ENCODE measurements at places on chromosomes 7 and 10.

DNA sequence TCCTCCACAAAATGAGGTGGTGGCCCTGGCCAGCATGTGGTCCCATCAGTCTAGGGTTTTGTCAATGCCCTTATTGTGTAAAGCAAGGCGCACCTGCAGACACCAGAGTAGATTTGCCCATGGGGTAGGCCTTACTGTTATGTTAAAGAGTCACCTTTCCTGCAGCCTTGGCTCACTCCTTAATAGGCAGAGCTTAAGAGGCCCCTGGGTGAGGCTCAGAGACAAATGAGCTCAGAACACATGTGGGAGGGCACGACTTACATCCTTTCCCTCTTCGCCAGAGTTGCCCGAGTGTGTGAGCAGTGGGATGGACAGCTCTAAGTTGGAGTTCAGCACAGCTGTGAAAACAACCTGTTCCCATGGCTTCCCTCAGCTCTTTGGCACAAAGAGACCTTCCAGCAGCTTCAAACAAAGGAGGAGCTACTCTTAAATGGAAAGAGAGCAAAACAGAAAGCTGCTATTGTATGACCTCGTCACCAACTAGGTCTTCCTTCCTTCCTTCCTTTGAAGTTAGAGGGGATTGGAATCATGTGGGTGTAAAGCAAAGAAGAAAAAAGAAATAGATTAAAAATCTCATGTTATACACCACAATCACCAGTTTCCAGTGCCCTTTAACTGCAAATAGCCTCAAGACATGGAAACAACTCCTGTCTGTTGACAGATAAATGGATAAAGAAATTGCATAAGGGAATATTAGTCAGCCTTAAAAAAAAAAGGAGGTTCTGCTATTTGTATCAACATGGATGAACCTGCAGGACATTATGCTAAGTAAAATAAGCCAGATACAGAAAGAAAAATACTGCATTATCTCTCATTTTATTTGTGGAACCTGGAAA is 11.9 kb upstream of the XPNPEP1 start:
- peak; percentile 44 for DNase-seq

DNA sequence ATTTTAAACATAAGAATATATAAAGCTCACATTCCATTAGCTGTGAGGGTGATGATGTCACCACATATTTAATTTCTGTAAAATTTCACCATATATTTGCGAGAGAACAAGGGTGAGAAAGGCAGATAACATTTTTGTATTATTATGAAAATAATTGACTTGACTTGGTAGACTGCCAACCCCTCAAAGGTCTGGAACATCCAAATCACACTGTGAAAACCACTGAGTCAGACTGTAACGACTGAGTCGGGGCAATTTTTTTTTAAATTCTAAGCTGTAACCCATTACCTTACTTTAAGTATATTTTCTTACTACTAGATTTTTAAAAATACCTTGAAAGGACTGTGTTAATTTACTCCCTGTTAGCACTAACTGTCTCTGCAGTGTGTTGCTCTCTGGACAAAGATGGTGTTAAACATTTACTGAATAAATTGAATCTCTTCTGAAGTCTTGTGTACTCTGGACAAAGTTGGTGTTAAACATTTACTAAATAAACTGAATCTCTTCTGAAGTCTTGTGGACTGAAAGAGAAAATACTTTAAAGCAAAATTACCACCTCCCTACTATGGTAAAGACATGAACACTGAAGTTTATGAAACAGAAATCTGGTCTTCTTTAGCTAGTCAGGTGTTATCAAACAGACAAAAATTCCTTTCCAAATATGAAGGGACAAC is 14.1 kb downstream of the PDZD8 start:
- no peak for DNase-seq

DNA sequence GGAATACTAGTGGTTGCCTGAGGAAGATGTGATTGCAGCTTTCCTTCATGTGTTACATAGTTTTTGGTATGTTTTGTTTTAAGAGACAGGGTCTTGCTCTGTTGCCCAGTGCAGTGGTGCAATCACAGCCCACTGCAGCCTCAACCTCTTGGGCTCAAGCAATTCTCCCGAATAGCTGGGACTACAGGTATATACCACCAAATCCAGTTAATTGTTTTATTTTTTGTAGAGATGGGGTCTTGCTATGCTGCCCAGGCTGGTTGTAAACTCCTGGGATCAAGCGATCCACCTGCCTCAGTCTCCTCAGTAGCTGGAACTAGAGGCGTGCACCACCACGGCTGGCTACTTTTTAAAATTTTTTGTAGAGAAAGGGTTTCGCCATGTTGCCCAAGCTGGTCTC is 79.1 kb upstream of the TMEM248 start:
- no peak for DNase-seq

- no peak for DNase-seq
Measured at GRCh38 chr10:114271779-114272167, 32.7 kb downstream of the VWA2 start.

GRCh38 chr10:124152139-124153022 is 59.0 kb upstream of the CHST15 start:
- DNase-seq = peak; percentile 15

DNA sequence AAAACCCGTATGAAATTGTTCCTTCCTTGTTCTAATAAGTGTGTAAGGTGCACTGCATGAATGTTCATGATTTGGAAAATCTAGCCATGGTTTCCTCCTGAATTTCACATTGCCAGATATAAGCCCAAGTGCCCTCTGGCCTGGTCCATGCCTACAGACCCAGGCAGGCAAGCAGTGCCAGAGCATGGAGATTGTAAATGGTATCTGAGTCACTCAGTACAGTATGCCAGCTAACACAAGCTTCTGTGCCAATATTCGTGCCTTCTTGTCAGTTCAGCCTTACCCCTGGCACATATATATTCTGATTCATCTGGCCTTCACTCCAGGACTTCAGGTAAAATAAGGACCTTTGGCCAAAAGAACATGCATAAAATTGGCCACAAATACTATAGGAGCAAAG is 38.4 kb upstream of the PDE1C start:
- no peak for DNase-seq

DNA sequence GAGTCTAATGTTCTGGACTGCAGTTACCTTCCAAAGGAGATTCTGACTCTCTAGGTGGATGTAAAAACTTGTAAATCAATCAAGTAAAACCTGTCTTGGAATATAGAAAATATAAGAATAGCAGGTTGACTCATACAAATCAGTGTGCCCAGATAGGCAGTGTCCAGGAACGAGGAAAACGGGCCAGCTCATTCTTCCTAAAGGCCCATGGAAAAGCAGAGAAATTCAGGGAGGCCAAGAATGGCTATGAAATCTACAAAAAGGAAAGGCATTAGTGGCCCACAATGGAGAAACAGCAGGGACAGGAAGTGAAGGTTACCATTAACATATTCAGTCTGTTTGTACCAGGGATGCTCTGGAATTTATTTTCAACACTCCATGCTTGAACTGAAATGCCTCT is 14.9 kb downstream of the GLI3 start:
- DNase-seq = no peak

DNA sequence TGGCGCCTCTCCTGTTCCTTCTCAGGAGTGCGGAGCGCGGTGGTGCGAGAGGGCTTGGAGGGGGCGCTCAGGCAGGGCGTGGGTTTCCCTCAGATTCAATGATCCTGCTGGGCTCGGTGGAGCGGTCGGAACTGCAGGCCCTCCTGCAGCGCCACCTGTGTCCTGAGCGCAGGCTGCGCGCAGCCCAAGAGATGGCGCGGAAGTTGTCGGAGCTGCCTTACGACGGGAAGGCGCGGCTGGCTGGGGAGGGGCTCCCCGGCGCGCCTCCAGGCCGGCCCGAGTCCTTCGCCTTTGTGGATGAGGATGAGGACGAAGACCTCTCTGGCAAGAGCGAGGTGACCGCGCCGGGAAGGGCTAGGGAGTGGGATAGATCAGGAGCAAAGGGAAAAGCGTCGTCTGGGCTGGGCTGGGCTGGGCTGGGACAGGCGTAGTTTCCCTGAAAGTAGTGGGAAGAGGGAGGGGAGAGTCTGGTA is 17.0 kb downstream of the FAM131B start:
- no peak for DNase-seq

DNA sequence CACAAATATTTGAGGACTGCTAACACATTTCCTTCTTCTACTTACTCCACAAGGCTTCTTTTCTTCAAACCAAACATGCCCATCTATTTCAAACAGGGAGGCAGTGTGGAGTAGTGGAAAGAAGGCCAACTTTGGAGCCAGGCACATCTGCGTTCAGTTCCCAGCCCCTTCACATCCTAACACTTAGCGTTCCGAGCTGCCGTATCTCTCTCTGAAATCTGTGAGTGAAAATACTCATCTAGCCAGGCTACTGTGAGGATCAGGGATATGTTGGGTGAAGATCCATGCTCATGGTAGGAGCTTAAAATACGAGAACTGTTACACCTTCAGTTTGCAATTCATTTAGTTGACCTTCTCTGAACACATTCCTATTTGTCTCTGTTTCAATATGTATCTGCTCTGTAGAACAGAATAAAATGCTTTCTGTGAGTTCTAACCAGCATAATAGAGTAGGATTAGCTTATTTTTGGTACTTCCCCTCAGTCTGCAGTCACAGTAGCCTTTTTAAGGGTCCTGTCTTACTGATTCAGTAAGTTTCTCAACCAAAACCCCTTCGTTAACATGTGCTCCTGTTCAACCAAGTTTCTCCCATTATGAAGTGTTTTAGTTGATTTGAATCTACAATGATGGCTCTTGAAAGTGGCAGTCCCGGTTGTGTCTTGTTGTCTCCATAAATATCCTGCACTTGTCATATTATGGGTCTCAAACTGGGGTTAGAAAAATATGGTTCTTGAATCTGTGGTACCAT is 3.3 kb upstream of the MEST start:
- peak; percentile 35 for DNase-seq

DNA sequence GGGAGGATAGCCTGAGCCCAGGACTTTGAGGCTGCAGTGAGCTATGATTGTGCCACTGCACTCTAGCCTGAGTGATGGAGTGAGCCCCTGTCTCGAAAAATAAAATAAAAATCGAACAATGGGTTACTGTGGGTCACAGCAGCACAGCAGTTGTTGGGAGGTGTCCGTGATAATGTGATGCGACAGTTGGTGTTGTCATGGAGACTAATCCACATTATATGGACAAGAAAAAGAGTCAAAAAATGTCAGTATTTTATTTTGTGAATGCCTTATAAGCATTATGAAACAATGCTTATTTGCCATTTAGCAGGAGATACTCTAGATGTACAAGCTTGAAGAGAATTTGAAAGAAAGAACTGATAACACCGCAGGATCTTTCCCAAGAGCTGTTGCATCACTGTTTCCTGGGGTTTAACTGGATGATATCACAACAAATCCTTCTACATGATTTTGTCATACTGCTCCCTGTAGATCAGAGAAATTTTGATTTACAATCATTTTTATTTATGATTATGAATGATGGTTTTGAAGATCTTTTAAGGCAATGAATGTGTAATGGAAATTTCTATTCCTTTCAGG is 195.4 kb downstream of the BAMBI start:
- no peak for DNase-seq

GRCh38 chr7:27177795-27178320 is 3.7 kb upstream of the HOXA10 start:
- DNase-seq = no peak

DNA sequence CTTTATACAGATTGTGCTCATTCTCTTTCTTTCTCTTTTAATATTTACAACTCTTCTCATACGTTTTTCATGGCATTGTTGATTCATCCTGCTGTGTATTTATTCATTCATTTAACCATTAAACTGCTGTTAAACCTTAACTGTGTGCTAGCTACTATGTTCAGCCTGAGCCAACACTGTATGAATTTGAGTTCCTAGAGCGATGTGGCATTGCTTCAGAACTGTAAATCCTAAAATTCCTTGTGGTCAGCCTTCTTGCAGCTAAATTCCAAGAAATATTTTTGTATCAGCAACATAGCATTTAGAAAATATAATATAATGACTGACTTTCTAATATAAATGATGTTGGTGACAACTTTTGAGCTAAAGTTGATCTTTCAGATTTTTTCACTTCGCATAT is 184.7 kb upstream of the FZD1 start:
- DNase-seq = no peak

All from pons (tissue), 1 donor.